ENCODE measurements at places on chromosomes 7 and 10.

- DNase-seq: peak; percentile 47
Measured at GRCh38 chr7:149670288-149670687, 103.1 kb downstream of the ZNF467 start.

- DNase-seq: no peak
Measured at GRCh38 chr7:51228386-51228958, 88.1 kb downstream of the COBL start.

DNA sequence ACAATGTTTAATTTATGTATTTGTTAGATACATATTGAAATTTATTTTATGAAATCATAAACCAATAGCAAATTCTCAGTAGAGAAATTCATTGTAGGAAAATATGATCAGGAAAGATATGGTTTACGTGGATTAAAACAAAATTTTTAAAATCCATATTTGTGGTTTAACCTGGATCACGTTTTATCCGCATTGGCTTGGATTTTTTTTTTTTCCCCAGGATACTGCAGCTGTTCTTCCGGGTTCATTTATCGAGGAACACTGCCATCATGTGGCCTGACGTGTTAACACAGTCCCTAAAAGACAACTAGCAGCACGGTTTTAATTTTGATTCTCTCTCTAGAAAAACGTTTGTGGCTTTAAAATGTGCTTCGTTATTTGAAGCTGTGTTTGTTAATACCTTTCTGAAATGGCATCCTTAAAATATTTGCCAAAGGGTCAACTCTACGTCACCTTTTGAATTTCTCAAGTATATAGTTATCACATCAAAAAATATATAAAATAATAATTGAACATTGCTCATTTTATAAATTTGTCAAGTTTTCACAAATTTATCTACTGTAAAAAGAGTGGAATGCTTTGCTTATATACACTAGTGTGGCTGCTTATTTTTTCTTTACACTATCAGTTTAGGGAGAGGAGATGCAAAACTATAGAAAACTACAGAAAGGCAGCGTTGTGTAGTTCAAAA lies 8.7 kb upstream of the ASB4 start:
- DNase-seq: peak; percentile 66

- DNase-seq: no peak
Measured at GRCh38 chr10:127860592-127860991, 32.1 kb downstream of the CLRN3 start.

Data from fibroblast of skin of right biceps (primary cell).